MM.1S (cell line): ENCODE measurements at places on chromosomes 11 and 22.

- no peak for DNase-seq
Measured at GRCh38 chr11:120054753-120055045, 83.2 kb downstream of the TRIM29 start.

DNA sequence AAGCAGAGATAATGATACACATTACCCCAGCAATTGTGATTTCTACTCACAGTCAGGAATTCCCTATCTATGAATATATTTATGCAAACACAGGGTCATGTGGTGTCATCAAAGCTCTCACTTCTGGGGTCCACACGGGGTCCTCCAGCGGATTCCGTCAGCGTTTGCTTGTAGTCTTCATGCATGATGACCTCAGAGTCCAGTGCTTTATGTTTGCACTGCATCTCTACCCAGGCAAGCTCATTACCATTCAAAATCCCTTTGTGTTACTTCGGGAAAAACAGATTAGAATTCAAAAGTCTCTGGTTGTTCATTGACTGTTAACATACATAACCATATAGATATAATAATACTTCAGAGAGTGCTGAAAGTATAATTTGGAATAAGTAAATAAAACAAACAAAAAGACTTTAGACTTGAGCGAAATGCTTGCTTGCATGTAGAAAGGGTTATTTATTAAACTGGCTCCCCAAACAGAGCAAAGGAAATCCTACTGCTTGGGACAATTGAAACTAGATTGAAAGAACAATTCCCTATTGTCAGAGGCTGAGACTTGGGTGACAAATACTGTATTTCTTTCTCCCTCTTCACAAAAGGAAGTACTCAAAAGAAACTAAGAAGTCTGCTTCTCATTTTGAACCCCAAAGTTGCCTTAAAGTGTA, 423.1 kb downstream of the ETS1 start:
- DNase-seq = no peak

DNA sequence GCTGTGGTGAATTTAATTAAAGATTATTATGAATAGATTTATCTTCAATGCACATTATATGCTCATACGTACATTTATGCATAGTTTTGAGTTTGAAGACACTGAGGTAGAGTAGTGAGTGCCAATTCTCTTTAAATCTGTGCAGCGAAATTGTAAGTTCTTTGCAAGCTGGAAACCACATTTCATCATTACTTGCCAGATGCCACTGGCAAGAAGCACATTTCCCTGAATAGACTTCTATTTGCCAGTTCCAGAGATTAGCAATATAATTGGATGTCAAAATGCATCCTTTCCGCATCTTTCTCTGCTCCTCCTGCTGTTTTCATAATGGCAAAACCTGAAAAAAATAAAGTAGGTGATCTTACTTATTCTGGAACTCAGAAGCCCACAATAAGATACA, 448.0 kb downstream of the LUZP2 start:
- DNase-seq = no peak

DNA sequence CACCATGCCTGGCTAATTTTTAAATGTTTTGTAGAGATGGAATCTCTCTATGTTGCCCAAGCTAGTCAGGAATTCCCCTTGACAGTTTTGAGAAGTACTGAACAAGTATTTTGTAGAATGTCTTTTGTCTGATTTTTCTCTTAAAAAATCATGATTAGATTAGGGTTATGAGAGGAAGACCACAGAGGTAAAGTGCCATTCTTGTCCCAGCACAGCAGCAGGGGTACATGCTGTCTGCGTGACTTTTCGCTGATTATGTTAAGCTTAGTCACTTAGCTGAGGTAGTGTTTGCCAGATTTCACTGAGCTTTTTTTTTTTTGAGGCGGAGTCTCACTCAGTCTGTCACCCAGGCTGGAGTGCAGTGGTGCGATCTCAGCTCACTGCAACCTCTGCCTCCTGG, 13.6 kb upstream of the NUP160 start:
- no peak for DNase-seq

GRCh38 chr22:33129621-33130020, 71.4 kb upstream of the SYN3 start:
- no peak for DNase-seq

GRCh38 chr11:6404342-6405051, 14.2 kb downstream of the SMPD1 start:
- no peak for DNase-seq

DNA sequence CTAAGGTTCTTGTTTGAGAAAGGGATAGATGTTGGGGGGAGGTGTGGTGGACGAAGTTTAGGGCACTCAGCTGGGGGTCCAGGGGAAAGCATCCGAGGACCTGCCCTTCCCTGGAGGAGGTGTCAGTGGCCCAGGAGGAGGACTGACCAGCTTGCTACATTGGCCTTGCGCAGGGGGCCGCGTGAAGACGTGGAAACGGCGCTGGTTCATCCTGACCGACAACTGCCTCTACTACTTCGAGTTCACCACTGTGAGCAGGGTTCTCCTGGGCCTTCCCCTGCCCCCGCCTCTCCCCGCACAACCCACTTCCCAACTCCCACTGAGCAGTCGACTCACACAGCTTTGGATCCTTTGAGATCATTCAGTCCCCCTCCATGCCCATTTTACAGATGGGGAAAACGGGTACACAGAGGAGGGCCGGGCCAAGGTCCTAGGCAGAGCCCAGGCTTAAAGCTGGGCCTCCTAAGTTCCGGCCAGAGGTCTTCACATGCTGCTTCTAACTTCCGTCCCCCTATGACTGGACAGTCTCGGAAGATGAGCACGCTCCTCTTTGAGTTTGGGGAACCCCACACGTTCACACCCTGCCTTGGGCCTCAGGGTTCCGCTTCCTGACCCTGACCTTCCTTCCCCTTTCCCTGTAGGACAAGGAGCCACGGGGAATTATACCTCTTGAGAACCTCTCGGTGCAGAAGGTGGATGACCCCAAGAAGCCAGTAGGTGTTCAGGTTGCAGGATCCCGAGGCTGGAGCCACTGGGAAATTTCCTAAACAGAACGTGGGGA, 28.7 kb downstream of the CYTH4 start:
- DNase-seq = no peak

DNA sequence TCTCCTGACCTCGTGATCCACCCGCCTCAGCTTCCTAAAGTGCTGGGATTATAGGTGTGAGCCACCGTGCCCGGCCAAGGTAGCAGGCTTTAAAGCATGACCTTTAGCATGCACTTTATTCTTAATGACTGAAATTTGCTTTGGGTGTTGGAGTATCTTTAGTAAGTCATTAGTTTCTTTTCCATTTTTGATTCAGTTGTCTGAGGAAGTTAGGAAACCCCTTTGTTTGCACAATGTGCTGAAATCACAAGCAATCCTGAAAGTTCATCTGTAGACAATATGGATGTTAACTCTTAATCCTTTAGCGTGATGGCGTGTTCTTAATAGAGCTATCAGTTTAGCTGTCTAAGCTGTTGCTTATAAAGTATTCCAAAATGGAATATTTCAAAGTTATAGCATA, 16.8 kb downstream of the SDHD start:
- no peak for DNase-seq

DNA sequence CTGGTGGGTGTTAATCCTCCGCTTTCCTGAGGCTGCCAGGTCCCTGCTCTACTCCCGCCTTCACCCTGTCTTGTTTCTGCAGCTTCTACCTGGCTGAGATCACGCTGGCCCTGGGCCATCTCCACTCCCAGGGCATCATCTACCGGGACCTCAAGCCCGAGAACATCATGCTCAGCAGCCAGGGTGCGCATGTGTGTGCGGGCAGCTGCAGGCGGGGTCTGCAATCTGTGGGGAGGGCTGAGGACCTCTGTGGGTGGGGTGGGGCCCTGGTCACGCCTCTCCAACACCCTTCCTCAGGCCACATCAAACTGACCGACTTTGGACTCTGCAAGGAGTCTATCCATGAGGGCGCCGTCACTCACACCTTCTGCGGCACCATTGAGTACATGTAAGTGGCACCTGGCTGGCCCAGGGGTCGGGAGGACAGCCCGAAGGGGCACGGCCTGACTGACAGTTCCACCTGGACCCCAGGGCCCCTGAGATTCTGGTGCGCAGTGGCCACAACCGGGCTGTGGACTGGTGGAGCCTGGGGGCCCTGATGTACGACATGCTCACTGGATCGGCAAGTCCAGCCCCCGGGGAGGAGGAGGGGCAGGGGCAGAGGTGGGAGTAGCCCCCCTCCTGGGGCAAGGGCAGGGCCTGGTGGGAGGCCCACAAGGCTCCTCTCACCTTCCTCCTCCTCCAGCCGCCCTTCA, 4.5 kb downstream of the RPS6KB2 start:
- no peak for DNase-seq

- DNase-seq = no peak
Measured at GRCh38 chr11:60989093-60989650, 17.7 kb downstream of the CD6 start.

- no peak for DNase-seq
Measured at GRCh38 chr22:39452740-39453040, 4.1 kb upstream of the MGAT3 start.

GRCh38 chr11:78825591-78826020, 250.9 kb upstream of the NARS2 start:
- no peak for DNase-seq

GRCh38 chr11:76768909-76769560, 14.1 kb upstream of the TSKU start:
- DNase-seq = no peak

DNA sequence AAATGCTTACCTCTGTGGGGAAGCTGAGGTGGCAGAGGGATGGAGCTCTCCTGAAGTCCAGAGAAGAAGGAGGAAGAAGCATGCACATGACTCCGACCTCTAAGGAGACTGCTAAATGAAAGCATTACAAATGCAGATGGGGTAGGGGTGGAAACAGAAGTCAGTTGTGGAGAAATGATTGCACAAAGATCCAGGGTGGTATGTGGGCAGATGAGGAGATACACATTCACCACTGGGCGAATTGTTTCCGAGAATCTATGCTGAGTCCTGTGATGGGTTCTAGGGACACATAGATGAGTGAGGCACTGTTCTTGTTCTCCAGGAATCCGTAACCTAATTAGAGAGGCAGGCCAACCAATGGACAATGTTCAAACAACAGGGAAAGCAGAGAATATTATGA, 188.9 kb upstream of the ZBED5 start:
- no peak for DNase-seq

DNA sequence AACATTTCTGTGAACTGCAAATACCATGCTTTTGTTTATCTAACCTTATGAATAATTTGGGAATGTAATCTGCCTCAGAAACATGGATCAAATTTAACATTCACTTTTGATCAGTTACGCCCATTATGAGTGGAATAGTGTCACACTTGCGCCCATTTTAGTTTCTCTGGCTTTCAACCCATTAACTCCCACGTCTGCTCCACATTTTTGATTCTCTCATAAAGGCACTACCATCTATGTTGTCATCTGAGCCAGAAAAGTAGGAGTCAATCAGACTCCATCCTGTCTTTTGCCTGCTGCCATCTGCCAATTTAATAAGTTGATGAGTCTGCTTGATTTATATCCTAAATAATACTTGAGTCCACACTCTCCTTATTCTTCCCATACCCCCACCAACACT, 1090.7 kb downstream of the DLG2 start:
- DNase-seq = no peak
